ENCODE measurements at places on chromosomes 1 and 21.

GRCh38 chr1:25740071-25740470 is 59.9 kb upstream of the SELENON start:
- DNase-seq: no peak

DNA sequence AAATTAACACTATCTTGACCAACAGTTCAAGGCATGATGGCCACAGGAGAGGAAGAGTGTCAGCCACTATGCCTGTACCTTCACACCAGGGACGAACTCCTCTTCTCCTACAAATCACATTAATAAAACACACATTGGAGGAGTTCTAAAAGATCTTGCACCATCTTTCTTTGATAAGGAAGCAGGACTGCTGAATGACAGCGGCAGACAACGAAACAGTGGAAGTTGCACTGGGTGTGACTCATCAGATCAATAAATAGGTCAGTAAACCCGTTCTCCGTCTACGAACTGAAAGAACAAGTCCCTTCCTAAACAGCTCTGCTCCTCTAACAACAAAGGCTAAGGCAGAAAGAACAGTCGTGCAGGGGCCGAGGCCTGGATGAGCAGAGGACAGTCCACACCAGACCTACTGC is 23.1 kb downstream of the UBE2G2 start:
- no peak for DNase-seq

DNA sequence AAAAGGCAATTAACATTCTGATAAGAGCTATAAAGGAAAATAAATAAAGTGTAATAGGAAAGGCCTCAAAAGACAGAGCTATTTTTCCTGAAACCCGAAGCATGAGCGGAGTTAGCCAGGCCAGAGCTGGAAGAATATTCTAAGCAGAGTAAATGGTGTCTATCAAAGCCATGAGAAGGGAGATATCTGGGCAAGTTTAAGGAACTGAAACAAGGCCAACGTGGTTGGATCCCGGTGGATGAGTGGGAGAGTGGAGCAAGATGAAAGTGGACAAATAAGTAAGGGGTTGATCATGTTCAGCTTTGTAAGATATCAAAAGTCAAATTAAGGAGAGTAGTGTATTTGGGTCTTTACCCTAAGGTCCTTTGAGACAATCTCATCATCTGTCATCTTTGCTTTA is 234.0 kb downstream of the TM2D1 start:
- no peak for DNase-seq

GRCh38 chr1:45995298-45995697 is 137.1 kb downstream of the PIK3R3 start:
- no peak for DNase-seq

- no peak for DNase-seq
Observed at GRCh38 chr1:20972855-20973254, 185.7 kb upstream of the HP1BP3 start.

DNA sequence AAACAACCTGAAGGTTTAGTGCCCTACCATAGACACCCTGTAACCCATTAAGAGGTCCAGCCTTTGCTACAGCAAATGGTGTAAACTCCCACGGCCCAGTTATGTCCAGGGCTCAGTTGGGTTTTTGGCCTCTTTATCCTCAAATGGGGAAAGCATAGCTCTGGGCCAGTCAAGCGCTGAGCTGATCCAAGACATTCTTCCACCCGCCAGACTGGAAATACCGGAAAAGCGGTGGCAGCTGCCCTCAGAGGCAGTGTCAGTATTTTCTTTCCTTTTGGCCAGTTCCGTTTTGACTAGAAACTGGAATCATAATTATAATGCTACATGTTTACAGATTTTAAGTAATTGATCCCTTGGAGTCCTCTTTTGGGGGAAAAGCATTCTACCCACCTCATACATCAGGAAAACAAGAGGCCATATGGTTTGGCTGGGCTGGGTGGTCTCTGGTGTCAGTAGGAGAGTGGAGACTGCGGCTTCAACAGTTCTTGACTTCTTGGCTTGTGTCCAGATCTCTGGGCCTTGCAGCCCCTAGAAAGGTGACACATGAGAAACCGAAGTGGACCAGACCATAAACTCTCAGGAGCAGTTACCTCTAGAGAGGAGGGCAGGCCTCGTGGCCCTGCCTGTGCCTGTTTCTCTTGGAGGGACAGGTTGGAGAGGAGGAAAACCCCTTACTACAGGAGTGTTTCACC is 30.2 kb upstream of the CLDN14 start:
- no peak for DNase-seq

GRCh38 chr1:94349853-94350252 is 68.3 kb upstream of the ABCD3 start:
- DNase-seq: no peak

GRCh38 chr1:167491586-167492461 is 26.5 kb downstream of the CD247 start:
- DNase-seq: no peak

DNA sequence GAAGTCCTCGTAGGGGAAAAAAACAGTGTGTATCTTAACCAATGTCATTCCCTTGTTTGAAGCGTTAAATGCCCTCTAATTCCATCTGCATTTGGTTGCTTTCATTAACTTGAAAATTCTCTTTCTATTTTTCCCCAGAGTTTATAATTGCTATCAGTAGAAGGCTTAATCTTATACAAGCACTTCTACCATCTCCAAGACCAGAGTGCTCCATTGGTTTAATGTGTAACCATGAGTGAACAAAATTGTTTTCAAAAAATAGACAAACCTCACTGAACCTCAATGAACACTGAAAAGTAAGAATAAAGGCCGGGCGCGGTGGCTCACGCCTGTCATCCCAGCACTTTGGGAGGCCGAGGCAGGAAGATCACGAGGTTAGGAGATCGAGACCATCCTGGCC is 141.3 kb downstream of the RGS7 start:
- no peak for DNase-seq

- DNase-seq: no peak
Observed at GRCh38 chr1:178075333-178075732, 18.6 kb upstream of the RASAL2 start.

GRCh38 chr1:26696119-26696653 is 371 bp downstream of the ARID1A start:
- no peak for DNase-seq

DNA sequence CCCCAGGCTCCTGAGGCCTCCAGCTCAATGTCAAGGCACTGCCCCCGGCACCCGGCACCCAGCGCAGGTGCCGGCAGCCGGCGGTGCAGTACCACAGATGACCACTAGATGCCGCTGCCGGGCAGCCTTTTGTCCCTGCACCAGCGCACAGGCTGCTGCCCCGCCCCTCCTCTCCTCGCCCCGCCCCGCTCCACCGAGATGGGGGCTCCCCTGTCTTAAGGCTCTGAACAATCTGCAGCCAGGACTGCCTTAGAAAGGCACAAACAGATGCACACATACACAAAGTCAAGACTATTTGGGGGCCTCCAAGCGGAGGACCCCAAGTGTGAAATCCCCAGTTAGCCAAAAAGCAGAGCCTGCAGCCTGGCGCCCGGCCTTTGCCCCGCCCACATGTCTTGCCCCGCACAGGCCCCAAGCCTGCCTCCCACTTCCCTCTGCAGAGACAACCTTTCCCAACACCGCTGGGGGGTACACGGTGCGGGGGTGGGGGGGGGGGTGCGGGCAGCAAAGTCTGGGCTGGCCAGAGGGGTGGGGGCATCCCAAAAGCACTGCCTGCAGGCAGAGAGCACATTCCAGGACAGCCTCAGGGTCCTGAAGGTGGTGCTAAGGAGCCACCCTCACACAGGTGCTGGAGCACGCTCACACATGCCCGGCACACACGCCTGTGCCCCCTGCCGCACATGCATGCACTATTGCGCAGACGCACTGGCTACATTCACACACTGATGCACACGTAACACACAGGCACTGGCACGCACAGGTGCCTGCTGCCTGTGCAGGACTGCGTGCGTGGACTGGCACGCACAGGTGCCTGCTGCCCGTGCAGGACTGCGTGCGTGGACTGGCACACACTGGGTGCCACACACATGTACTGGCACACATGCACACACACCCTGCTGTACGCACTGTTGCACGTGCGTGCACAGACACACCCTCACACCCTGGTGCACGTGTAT is 37.1 kb downstream of the ARHGEF16 start:
- DNase-seq: peak; percentile 86

DNA sequence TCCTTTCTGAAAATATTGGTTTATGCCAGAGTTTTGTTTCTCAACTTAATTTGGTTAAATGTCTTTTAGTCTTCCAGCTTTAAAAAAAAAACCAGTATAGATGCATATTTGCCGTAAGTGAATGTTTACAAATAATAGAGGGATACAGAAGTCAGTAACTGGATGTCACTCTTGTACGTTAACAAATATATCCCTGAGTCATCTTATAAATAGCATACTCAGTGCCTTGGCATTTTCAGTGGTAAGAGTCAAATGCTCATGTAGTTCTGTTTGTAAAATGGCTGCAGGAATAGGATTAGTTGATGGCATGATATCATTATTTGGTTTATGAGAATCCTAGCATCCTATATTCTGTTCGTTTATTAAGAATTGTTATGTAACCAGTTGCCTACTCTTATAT is 55.4 kb downstream of the SPEN start:
- peak; percentile 58 for DNase-seq

DNA sequence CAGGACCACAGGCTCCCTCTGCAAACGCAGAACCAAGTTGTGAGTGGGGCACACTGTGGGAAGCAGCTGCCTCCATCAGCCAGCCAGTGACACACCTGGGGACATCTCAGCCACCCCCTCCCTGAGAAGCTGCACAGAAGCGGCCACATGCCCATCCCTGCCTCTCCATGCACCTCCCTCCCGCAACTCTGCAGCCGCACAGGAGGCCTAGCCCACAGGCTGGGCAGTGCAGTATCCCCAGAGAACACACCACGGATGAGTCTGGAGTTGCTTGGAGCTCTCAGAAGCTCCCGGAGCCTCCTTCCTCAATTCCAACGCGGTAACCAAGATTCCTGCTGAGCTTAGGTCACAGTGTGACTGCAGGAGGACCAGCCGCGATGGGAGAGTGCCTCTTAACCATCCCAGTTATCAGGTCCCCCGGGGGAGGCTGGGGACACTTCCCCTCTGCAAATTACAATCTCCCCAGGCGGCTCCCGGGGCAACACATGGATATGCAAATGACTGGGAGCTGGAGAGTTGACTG is 1.2 kb upstream of the WNT3A start:
- DNase-seq: peak; percentile 5

- no peak for DNase-seq
Observed at GRCh38 chr1:239386453-239387303, at the start of gene CHRM3. CHRM3 (plus strand) TSS chr1:239386568; CDS start chr1:239907452, 520,884 bp downstream.

- DNase-seq: no peak
Observed at GRCh38 chr1:185566995-185567394, 167.2 kb upstream of the HMCN1 start.

GRCh38 chr1:42429603-42430002 is 26.2 kb downstream of the ZMYND12 start:
- DNase-seq: peak; percentile 17

GRCh38 chr1:53220962-53221286 is 490 bp upstream of the CZIB start:
- no peak for DNase-seq

GRCh38 chr1:20100632-20101355 is 18.5 kb downstream of the PLA2G2D start:
- peak; percentile 73 for DNase-seq
